ENCODE measurements at places on chromosomes 11 and 22. TPM values are rescaled to one million over a fixed set of nuclear protein-coding genes. Genes with fewer than 3 reads are reported as not detected.
A peak's percentile ranks its signal among the peaks of the same experiment; 100 is the strongest.

Gene SELENOM
- total RNA-seq: 68.6 TPM

Gene GRAMD1B
- total RNA-seq: 26.0 TPM

Gene SLC6A5
- not detected for total RNA-seq

Gene NEFH
- total RNA-seq: 0.61 TPM

GRCh38 chr11:43920598-43921419 is 21.6 kb upstream of the C11orf96 start:
- no peak for DNase-seq

DNA sequence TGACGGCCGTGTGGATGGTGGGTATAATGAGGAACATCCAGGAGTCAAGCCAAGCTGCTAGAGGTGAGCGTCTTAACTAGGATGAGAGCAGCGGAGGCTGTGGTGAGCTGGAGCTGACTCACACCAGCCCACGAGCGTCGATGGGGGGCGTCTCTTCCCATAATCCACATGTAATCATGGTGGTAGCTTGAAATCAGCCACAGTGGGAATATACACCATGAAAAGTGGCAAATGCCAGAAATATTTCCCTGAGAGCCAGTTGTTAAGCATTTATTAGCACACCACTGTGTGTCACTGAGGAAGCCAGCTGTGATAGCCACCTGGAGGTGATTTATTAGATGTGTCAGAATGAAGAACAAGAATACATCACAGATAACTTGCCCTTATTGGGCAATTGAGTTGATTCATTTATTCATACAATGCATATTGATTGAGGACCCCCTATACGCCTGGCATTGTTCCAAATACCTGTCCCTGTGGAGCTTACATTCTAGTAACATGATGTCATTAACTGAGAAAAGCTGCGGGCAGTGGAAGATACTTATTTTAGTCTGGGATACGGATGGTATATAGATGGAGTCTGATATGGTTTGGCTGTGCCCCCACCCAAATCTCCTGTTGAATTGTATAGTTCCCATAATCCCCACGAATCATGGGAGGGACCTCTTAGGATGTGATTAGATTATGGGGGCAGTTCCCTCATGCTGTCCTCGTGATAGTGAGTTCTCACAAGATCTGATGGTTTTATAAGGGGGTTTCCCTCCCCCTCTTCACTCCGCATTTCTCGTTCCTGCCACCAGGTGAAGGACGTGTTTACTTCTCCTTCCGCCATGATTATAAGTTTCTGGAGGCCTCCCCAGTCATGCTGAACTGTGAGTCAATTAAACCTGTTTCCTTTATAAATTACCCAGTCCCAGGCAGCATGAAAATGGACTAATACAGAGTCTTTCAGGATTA is 473.4 kb downstream of the METTL15 start:
- no peak for DNase-seq

Gene RBM4
- total RNA-seq: 183 TPM

Gene PANX2
- total RNA-seq: not detected

Gene MS4A3
- total RNA-seq: not detected

Gene RBM4B
- 26.6 TPM for total RNA-seq

Gene MUC6
- not detected for total RNA-seq

GRCh38 chr11:77548552-77549445 is 41.0 kb upstream of the AQP11 start:
- DNase-seq: no peak

- no peak for DNase-seq
Observed at GRCh38 chr11:59069087-59069486, 17.0 kb upstream of the GLYATL1B start.

- DNase-seq: no peak
Observed at GRCh38 chr11:110124605-110125004, 31.4 kb downstream of the ZC3H12C start.

Gene PGA3
- not detected for total RNA-seq

Gene USP2
- total RNA-seq: 0.22 TPM

Gene NAV2
- total RNA-seq: 6.2 TPM

Gene HTR3B
- total RNA-seq: not detected

GRCh38 chr11:64492561-64492960 is 98.5 kb upstream of the SLC22A12 start:
- no peak for DNase-seq

Gene CNIH2
- 1.8 TPM for total RNA-seq

GRCh38 chr11:36360826-36361415 is 64.8 kb downstream of the PRR5L start:
- no peak for DNase-seq

Gene DRICH1
- 4.5 TPM for total RNA-seq

Gene OR8D1
- total RNA-seq: not detected

DNA sequence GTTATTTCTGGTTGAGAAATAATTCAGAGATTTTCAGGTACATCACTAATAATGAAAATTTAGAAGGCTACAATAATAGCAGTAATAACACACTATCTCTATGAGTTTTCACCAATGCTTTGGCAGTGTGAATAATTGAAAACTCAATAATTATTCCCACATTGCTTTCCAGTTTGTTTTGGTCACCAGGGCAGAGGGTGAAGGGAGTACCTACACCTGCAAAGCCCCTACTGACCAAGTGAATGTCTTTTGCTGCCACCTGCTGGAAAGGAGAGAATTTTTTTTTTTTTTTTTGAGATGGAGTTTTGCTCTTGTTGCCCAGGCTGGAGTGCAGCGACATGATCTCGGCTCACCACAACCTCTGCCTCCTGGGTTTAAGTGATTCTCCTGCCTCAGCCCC is 3.2 kb downstream of the NELL1 start:
- no peak for DNase-seq

Gene PAMR1
- total RNA-seq: not detected

Gene THRSP
- total RNA-seq: not detected

DNA sequence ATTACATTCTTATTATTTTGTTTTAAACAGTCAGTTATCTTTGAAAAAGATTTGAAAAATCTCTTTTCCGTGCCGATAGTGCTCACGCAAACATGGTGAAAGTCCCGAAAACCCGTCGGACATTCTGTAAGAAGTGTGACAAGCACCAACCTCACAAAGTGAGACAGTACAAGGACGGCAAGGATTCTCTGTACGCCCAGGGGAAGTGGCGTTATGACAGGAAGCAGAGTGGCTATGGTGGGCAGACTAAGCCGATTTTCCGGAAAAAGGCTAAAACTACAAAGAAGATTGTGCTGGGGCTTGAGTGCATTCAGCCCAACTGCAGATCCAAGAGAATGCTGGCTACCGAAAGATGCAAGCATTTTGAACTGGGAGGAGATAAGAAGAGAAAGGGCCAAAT is 28.7 kb upstream of the CTSD start:
- no peak for DNase-seq

DNA sequence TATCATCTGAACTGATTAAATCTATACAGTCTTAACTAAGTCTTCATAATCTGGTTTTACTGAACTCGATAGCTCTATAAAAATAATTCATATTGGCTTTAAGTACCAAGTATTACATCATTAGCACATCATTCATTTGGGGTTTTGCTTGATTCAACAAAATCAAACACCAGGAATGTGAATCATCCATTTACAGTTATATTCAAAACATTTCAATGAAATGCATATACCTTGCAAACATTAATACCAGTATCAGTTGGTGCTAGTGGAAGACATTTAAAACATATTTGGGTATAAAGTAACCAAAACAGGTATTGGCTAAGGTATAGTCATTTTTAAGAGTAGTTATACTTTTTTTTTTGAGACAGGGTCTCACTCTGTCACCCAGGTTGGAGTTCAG is 12.2 kb upstream of the CCDC89 start:
- DNase-seq: no peak

GRCh38 chr22:42895087-42895486 is 38.0 kb upstream of the ARFGAP3 start:
- peak; percentile 16 for DNase-seq

DNA sequence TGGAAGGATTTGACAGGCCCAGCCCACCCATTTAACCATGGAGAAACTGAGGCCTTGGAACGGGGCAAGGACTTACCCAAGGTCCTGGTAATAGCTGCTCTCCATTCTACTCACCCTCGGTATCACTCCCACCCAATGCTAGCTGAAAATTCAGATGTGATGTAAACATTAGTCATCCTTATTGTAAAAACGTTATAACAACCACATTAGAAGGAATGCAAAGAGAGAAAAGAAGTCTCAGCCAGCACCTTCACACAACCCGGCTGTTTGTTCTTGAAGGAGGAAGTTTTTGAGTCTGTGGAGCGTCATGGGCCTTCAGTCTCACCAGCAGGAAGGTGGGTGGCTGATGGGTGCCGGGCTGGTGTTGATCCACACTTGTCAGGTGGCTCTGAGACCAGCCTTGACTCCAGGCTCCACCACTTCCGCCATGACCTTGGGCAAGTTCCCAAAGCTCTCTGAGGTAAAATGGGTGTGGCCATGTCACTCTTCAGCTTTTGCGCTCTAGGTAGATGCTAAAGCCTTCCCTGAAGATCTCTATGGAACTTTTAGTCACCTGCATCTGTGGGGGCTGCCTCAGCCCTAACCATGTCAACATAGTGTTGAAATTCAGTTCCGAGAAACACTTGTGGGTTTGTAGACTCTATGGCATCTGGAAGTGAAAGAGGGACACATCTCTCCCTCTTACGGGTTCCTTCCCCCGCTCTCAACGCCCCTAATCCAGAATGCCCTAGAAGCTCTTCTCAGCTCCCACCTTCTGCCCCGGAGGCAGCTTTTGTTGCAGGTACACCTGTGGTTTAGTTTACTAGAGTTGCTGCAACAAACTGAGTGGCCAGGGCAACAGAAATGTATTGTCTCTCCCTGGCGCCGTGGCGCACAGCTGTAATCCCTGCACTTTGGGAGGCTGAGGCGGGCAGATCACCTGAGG is 14.8 kb downstream of the CD6 start:
- peak; percentile 99 for DNase-seq

- DNase-seq: no peak
Observed at GRCh38 chr11:45949992-45950407, 27.5 kb downstream of the LARGE2 start.

Gene CREB3L1
- not detected for total RNA-seq

Gene ZNF70
- 6.4 TPM for total RNA-seq

- no peak for DNase-seq
Observed at GRCh38 chr11:11359611-11360010, 6.6 kb upstream of the CSNK2A3 start.

Gene SMIM35
- 0.44 TPM for total RNA-seq

GRCh38 chr22:50460938-50461337 is 13.9 kb downstream of the SBF1 start:
- no peak for DNase-seq

Gene SLCO2B1
- total RNA-seq: 2.8 TPM

DNA sequence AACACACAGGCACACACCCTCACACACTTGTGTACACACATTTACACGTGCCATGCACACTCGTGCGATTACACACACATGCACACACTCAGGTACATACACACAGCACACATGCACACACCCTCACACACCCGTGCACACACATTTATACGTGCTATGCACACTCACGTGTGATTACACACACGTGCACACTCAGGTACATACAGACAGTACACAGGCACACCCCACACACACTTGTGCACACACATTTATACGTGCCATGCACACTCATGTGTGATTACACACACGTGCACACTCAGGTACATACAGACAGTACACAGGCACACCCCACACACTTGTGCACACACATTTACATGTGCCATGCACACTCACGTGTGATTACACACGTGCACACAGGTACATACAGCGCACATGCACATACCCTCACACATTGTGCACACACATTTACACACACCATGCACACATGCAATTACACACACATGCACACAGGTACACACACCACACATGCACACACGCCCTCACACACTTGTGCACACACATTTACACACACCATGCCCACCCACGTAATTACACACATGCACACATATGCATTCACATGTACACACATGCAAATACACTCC is 4.6 kb downstream of the IFITM10 start:
- DNase-seq: no peak

Gene OTOG
- total RNA-seq: not detected

DNA sequence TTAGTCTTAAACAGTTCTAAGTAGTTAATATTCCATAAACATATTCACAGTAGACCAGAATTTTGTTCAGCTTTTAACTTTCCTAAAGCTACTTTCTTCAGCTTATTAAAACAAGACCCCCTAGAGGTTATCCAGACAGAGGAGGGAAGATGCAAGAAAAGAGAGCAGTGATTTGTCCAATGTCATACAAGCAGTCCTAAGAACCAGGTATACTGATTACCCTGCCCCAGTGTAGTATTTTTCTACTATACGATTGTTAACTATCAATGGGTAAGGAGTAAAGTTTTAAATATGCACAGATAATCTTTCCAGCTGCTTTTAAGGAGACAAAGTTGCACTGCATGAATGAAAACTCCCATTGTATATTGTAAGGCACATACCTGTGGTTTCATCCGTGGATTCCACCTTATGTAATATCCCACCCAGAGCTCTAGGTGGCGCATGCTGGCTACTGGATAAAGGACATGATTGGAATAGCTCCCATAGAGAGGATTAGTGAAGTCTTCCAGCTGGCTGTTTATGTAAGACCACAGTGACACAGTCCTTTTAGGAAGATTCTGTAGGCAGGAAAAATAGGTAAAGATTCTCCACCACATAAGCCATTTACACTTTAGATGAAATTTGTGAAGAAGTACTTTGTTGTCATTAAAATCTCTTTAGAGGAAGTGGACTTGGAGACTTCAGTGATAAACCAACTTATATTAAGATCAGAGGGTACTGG is 45.6 kb downstream of the CEP57 start:
- DNase-seq: peak; percentile 55

GRCh38 chr11:13302420-13302958 is 24.9 kb downstream of the BMAL1 start:
- DNase-seq: no peak

DNA sequence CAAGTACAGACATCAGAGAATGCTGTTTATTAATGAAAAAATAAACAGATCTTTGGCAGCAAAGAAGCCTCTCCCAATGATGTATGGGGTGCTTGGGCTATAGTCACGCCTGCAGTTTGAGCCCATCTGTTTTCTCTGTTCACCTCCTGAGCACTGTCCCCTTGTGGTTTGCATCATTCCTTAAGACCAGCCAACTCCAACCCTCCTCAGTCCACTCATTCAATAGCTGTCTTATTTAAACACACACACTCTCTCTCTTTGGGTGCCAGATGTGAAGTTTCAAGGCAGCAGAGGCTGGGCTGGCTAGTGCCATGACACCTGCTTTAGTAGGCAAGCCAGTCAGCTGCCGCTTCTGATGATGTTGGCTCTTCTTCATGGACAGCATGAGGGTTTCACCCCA is 58.1 kb downstream of the POLD3 start:
- DNase-seq: no peak

DNA sequence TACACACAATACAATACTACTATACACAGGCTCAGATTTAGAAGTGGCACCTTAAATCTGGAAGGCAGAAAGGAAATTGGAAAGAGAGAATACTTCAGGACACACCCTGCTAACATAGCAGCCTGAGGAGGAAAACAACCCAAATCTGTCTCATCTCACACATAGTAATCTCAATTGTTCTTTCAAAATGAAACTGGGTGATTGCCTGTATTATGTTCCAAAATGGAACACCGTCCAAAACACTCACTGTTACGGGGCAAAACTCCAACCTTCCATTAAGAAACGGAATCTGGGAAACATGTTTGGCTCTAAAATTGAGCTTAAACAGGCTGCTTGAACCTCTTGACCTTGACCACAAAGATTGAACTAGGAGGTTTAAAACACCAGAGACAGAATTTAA is 572.6 kb downstream of the OPCML start:
- no peak for DNase-seq

- no peak for DNase-seq
Observed at GRCh38 chr22:49979587-49980264, 19.2 kb downstream of the PIM3 start.

GRCh38 chr11:24324211-24324610 is 172.6 kb upstream of the LUZP2 start:
- DNase-seq: no peak

Gene ACRV1
- total RNA-seq: not detected

Gene KCNE3
- total RNA-seq: 0.28 TPM
